Camera-type eye (tissue), 1 donor: ENCODE measurements at places on chromosomes 5 and 9. TPM values are rescaled to one million over a fixed set of nuclear protein-coding genes. Genes with fewer than 3 reads are reported as not detected.

SAP30L gene
- 30.6 TPM for total RNA-seq

CTXN3 gene
- total RNA-seq: 4.0 TPM

SPINK6 gene
- total RNA-seq: not detected

ADGRV1 gene
- 287 TPM for total RNA-seq

SLIT3 gene
- total RNA-seq: 32.4 TPM

RNF183 gene
- 0.66 TPM for total RNA-seq

FOXD4L4 gene
- 0.22 TPM for total RNA-seq

ADAM19 gene
- total RNA-seq: 28.3 TPM

ABO gene
- total RNA-seq: 2.0 TPM

PRUNE2 gene
- total RNA-seq: 95.8 TPM

MEIKIN gene
- total RNA-seq: 0.55 TPM

PRRC1 gene
- 72.5 TPM for total RNA-seq

ACOT12 gene
- total RNA-seq: not detected
